IPS DF 6.9 (cell line): ENCODE measurements at places on chromosomes 2 and 18.

GRCh38 chr2:84999553-84999955, 28.6 kb downstream of the KCMF1 start:
- no peak for DNase-seq

GRCh38 chr18:49112031-49112430, 161.3 kb upstream of the SMAD7 start:
- DNase-seq, result no peak

DNA sequence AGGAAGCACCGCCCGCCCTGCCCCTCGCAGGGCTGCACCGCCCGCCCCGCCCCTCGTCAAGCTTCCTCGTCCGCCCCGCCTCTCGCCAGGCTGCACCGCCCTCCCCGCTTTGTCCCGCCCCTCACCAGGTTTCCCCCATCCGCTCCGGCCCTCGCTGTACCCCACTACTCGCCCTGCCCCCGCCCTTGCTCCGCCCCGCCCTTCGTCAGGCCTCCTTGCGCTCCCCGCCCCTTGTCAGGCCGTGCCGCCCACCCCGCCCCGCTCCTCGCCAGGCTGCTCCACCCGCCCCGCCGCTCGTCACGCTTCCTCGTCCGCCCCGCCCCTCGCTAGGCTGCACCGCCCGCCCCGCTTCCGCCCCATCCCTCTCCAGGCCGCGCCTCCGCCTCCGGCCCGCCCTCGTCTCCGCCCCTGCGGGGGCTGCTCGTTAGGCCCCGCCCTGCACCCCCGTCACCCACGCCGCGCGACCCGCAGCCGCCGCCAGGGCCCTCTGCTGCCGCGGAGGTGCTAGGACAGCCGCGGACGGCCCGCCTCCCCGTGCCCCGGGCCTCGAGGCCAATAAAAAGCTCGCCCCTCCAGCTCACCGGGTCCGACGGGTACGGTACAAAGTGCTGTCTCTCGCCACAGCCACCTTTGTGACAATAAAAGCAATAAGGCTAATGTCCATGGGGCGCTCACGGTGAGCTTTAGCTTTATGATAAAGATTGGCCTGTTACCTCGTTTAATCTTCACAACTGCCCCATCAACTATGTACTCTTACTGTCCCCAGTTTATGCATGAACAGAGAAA, 602 bp upstream of the DNPEP start:
- DNase-seq, result peak; percentile 60

GRCh38 chr2:188045016-188045415, 246.7 kb upstream of the GULP1 start:
- no peak for DNase-seq

GRCh38 chr18:80202264-80202998, 44.9 kb downstream of the PARD6G start:
- no peak for DNase-seq

- no peak for DNase-seq
These were observed 465.1 kb upstream of the HNRNPA3 start for GRCh38 chr2:176747506-176747905.

- DNase-seq, result no peak
These were observed 70.1 kb upstream of the PNPT1 start for GRCh38 chr2:55763721-55764120.

GRCh38 chr2:166188084-166188483, 60.3 kb upstream of the SCN1A start:
- no peak for DNase-seq

DNA sequence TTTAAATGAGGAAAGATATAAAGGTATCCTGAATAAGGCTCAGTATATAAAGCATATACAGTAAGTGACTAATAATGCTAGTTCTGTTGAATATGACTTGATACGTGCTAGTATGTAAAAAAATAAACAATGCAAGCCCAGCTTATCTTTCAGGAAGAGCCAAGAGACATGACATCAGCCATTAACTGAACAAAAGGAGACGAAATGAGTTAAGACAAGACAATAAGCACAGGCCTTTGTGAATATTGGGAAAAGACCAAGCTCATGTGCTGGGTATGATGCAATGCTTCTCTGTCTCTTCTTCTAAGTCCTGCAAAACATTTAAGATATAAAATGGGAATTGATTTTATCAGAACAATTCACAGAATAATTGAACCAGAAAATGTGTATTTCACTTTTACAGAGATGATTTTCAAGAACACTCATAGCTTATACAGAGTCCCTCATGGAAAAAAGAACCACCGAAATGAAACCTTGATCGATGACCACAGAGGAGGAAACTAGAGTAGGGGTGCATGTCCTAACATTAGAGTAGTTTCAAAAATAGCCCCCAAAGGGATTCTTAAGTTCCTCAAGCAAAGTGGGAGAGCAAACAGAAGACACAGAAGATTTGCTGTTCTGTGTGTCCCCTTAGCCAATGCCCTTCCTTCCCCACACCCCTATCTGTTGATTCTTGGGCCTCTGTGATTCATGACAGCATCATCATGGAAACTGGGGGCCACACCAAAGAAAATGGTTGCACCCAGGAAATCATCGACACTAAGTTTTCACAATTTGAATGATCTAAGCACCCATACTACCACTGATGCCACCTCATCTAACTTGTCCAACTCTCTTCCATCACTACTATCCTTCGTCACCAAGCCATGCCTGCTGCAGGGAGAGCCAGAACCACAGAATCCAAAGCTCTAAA, 68.0 kb upstream of the CRIM1 start:
- no peak for DNase-seq

GRCh38 chr2:82139979-82140611, 1835.5 kb upstream of the LRRTM1 start:
- no peak for DNase-seq

- DNase-seq, result no peak
These were observed 69.7 kb downstream of the EPHA4 start for GRCh38 chr2:221502270-221503010.

GRCh38 chr2:217047631-217048030, 187.8 kb upstream of the TNP1 start:
- DNase-seq, result no peak

- DNase-seq, result no peak
These were observed 6.9 kb upstream of the BOK start for GRCh38 chr2:241551599-241551997.

DNA sequence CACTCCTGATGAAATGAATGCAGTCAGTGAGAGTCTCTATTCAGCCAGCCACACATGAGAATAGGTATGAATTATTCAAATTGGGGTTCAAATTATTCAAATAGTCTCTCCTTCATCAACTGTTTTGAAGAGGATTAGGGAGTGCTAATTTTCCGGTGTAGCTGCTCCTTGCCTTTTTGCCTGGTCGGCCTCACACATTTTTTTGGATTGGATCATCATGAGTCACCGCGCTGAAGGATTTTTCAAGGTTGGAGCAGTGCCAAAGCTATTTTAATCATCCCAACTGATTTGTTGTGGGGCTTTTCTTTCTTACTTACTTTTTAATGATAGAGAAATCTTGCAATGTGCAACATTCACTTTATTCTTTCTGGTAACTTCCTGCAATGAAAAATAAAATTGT, 2.4 kb upstream of the DTNA start:
- no peak for DNase-seq

GRCh38 chr18:25518716-25519053, 166.7 kb upstream of the ZNF521 start:
- no peak for DNase-seq
